ENCODE measurements at places on chromosomes 7 and 10.

DNA sequence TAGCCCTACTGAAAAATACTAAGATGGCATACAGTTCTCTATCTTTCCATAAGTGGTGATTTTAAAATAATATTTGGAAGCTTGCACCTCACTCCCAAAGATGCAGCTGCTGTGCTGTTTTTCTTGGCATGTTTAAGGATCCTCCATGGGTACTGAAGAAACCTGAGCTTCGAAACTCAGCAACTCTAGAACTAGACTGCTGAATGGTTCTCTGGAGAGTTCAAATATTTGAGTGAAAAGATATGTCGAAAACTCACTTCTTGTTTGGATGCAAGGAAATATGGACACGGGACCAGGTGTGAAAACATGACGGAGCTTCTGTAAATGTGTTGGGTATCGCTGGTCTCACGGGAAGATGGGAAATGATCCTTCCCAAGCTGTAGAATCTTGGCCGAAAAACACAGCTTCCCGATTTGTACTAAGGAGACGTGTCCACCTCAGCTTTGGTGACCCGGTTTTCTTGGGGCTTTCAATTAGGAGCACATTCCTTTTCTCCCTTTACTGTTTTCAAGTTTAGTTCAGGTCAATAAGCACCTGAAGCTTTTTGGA is 543.8 kb upstream of the NRP1 start:
- no peak for DNase-seq

DNA sequence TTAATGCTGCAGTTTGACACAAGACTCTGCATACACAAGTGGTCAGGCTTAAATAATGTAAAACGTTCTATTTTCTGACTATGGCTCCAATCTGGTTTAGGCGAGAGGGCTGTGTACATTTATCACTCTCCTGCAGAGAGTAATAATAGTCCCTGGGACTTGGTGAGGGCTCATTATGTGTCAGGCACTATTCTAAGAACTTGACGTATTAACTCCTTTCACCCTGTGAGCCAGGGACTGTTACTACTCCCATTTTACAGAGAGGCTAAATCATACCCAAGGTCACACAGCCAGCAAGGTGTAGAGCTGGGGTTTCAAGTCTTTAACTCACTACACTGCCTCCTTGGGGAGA is 187.2 kb upstream of the LYZL2 start:
- no peak for DNase-seq

GRCh38 chr10:12241810-12242529 is 46.0 kb downstream of the CDC123 start:
- no peak for DNase-seq

- no peak for DNase-seq
Observed at GRCh38 chr7:22108151-22108845, 162.6 kb upstream of the CDCA7L start.

- no peak for DNase-seq
Observed at GRCh38 chr10:122190176-122190943, 80.7 kb upstream of the BTBD16 start.

DNA sequence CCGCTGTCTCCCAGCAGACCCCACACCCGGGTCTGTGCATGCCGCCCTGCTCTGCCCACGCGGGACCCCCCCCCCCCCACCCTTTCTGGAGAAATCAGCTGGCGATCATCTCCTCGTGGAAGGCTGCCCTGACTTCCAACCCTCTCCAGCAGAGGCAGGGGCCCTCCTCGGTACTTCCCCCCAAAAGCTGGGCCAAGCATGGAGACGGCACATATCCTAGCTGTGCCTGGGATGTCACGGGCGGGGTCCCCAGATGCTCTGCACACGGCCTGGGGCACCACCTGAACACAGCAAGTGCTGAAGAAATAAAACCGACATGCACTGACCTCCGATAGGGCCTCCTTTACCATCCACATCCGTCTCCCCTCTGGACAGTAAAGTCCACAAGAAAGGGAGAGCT is 96.0 kb downstream of the DIP2C start:
- no peak for DNase-seq

GRCh38 chr10:75137533-75138438 is 26.3 kb downstream of the SAMD8 start:
- no peak for DNase-seq

GRCh38 chr10:112756235-112756527 is 193.9 kb upstream of the TCF7L2 start:
- DNase-seq, result no peak

- no peak for DNase-seq
Observed at GRCh38 chr10:15483215-15484075, 112.4 kb upstream of the FAM171A1 start.

DNA sequence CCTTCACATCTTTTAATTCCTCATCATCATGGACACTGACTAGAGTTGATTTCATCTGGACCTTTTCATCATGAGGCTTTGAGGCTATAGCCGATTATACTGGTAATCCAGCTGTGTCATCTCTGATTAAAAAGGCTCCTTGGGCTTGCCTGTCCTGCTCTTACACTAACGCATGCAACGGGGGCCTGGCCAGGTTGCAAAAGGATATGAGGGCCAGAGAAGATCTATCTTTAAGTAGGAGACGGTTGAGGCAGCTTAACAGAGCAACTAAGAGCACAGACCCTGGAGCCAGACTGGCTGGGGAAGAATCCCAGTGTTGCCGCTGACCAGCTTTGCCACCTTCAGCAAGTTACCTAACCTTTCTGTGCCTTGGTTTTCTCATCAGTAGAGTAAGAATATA is 211.5 kb downstream of the PTEN start:
- no peak for DNase-seq

DNA sequence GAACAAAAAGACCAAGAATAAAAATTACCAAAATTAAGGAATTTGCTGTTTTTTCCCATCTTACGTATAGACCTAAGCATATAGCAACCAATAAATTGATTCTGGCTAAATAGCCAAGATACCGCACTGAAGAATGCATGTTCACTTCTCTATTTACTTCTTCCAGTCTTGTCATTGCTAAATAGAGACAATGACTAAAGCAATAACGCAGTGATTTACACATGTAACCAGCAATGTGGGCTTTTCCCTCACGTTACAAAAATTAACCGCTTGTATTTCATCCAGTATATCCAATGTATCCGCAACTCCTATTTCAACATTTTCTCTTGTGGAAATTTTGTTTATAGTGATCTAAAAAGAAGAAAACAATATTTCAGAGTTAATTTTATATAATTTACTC is 5.6 kb downstream of the TMEM168 start:
- no peak for DNase-seq

GRCh38 chr10:72122221-72122620 is 33.9 kb upstream of the SPOCK2 start:
- DNase-seq, result no peak

GRCh38 chr10:44065788-44066526 is 318.9 kb downstream of the CXCL12 start:
- no peak for DNase-seq

DNA sequence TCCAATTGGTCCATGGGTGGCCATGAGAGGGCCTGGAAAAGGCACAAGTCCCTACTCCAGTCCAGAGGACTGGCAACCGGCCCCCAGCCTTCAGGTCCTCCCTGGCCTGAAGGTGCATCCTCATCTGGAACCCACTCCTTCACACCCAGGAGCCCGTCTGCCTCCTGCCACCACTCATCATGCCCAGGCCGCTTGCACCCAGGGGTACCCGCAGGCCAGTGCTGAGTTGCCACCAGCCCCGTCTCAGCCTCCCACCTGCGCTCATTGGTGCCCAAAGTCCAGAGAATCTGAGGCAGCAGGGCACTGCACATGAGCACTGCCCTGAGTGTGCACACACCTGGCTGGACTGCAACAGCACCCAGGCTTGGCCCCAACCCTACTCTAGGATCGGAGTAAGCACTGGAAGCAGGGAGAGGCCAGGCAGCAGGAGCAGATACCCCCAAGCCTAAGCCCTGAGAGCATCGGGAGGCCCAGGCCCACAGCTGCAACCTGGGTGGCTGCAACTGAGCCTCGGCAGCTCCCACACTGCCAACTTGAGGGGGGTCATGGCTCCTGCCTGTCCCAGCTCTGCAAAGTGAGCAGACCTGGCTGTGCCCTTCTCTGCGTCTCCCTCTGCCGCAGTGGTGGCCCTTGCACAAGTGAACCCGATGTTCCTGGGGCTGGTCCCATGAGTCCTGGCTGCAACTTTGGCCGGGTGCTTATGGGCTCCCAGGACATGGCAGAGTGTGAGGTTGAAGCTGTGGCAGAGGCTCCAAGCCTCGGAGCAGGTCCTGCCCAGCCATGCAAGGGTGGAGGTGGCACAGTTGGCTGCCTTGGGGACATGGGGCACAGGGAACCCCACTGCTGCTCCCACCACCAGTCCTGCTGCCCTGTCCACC is 44.3 kb downstream of the TCERG1L start:
- DNase-seq, result no peak

DNA sequence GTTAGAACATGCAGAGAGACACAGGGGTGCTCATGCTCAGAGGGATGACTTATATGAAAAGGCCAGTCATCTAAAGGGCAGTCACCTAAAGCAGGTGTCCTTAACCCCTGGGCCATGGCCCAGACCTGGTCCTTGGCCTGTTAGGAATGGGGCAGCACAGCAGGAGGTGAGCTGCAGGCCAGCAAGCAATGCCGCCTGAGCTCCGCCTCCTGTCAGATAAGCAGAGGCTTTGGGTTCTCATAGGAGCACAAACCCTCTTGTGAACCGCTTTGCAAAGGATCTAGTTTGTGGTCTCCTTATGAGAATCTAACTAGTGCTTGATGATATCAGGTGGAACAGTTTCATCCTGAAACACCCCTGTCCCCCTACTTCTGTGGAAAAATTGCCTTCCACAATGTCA is 14.5 kb downstream of the ANKRD7 start:
- DNase-seq, result no peak

DNA sequence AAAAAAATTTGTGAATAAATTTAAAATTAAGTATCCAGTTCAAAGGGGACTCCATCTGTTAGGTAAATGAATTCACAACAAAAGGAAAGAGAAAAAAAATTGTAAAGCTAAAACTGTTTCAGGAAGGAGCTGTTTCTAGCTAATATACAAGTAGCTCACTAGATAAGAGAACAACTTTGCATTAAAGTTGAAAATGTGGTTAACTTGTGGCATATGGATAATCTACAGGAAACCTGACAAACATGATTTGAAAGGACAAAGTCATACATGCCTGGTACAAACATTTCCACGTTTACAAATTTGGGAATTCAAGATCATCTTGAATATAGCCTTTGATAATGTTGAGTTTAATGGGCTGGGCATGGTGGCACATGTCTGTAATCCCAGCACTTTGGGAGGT is 8.9 kb downstream of the NT5C3A start:
- DNase-seq, result no peak

DNA sequence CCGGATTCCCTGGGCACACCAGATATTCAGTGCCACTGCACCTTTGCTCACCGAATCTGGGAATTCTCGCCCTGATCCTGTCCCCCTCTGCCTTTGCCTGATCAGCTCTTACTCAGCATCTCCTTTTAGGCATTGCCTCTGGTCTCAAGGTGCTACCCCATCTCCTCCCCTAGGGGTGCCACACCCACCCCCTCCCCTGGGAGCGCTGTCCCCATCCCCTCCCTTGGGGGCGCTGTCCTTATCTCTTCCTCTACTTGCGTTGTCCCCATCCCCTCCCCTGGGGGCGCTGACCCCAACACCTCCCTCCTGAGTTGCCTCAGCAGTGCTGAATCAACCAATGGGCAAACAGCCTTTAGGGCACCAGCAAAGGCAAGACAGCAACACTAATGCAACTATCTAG is 686.9 kb upstream of the FOXK1 start:
- no peak for DNase-seq

- DNase-seq, result no peak
Observed at GRCh38 chr10:74289188-74289587, 138.2 kb downstream of the ADK start.

- no peak for DNase-seq
Observed at GRCh38 chr10:79185796-79186374, 117.1 kb downstream of the ZMIZ1 start.

DNA sequence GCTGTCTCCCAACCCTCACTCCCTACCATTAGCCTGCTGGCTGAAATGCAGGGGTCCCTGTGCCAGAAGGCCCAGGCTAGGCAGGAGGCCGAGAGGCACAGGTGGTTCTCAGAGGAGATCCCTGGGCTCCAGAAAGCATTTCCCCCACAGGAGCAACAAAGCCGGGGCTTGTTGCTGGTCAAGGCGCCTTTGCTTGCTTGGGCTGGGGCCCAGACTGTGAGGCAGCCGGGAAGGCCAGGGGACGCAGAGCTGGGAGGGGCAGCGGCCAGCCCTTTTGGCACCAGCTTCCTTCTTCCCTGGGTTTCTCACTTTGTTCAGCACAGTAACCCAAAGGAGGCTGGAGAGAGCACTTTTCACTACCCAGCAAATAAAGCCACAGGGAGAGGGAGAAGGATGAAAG is 48.6 kb downstream of the FBXW4 start:
- no peak for DNase-seq

- DNase-seq, result no peak
Observed at GRCh38 chr7:47291461-47292081, 290.3 kb downstream of the TNS3 start.

DNA sequence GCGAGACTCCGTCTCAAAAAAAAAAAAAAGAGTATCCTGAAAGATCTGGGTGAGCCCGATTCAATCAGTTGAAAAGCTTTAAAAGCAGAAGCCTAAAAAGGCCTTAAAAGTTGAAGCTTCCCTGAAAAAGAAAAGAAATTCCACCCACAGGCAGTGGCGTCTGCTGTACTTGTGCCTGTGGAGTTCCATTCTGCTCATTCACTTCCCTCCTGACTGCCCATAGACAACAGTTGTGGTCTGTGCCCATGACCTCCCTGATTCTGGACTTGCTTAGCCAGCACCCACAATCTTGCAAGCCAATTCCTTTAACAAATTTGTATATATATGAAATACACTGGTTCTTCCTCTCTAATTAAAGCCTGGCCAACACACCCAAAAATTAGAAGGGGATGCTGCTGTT is 141.7 kb downstream of the DLG5 start:
- no peak for DNase-seq

GRCh38 chr7:137411446-137411845 is 67.9 kb upstream of the PTN start:
- no peak for DNase-seq

DNA sequence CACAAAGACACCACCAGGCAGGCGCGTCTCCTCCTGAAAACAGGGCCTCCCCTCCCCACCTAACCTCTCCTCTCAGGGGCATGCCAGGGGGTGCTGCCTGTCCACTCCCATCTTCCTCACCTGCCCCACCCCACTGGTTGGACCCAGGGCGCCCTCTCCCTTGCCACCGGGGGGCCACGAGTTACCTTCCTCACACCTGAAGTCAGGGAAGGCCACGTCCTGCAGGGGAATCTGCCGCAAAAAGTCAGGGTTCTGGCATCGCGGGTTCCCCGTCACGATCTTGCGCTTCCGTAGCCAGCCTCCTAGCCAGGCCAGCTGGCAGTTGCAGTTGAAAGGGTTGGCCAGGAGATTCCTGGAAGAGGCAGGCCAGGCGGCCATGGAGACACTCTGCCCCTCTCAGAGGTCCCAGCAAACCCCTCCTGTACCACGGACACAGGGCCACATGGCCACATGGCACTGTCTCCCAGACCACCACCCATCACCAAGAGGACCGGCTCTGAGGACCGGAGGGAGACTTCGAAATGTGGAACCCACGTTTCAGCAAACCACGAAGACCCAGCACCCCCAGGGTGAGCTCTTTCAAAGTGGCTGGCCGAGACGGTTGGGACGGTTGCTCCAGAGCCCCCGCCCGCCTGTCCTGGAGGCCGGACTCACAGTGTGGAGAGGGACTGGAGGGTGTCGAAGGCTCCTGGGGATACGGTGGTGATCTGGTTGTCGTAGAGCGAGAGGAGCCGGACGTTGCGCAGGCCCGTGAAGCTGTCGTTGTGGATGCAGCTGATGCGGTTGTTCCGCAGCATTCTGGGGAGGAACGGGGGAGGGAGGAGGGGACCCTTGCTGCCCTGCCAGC is 142.8 kb downstream of the SLIT1 start:
- DNase-seq, result no peak

GRCh38 chr7:77653572-77653971 is 42.7 kb upstream of the RSBN1L start:
- no peak for DNase-seq

GRCh38 chr10:60473557-60473956 is 83.9 kb upstream of the ANK3 start:
- DNase-seq, result no peak
